SW 1271 (cell line): ENCODE measurements at places on chromosomes 16 and 17.

DNA sequence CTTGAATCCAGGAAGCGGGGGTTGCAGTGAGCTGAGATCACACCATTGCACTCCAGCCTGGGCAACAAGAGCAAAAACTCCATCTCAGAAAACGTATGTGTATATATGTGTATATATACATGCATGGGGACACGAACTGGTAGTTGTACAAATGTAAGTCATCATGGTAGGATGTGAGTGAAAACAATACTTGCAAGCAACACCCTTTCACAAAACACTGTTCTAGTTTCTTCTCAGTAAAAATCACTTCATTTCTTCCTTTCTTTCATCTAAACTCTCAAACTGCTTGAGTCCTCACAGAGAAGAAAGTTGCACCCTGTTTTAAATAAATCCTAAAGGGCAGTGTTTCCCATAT is 51.8 kb downstream of the METTL16 start:
- no peak for DNase-seq

DNA sequence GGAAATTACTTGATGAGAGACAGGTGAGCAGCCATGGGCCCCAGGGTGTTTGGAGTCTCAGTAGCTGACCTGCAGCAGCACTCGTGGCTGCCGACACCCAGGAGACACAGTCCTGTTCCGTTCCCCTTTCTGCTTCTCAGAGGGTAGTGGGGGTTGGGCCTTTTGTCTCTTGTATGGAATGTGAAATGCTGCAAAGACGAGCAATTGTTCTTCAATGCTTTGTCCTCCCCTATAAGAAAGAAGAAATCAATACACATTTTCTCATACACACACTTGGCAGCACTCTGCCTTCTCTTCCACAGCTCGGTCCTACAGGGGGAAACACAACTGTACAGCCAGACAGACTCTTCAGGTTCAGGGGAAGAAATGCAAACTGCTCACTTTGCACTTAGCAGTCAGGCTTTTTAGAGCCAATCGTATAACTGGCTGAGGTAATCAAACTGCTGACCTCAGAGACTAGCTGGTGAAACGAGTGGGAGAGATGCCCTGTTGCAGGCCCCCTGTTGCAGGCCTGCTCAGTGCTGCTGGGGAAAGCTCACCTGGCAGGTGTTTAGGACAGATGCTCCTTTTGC is 96.7 kb downstream of the AATF start:
- no peak for DNase-seq

DNA sequence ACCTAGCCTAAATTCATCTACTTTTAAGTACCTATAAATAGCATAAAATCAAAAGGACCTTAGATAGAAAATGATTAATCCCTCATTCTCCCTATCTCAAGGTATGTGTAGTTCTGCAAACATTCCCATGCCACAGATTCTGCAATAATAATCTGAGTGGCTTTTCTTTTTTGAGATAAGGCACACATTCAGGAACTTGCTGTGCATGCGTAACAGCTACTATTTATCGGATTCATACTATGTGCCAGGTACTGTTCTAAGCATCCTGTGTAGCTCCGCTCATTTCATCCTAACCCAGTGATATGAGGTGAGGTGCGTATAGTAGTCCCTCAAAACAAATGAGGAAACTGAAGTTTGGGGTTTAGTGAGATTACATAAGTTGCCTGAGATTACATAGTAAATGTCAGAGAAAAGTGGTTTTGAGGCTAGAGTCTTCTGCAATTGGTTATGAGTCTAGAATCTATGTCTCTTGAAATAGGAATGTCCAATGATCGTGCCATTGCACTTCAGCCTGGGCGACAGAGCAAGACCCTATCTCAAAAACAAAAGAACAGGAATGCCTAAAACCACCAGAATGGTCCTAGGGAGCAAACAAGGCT is 2.0 kb upstream of the ZNF263 start:
- DNase-seq = no peak

DNA sequence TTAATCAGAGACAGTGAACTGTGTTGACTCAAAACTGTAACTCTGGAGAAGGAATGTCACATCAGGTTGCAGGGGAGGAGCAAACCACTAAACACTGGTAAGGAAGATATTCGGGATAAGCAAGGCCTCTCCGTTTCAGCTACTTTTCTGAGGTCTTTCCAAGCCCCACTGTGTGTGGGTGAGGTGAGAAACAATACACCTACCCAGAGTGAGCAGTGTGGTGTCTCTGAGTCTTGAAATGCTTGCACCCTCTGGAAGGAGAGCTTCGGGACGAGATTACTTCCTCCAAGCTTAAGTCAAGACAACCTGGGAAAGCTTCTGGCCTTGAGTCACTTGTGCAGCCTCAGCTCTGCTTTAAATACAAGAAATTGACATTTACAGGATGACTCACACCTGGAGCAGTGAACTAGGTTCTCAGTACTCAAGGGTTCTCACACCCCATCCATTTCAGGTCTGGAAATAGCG is 2.5 kb upstream of the MAP3K14 start:
- no peak for DNase-seq

- DNase-seq = no peak
These were observed 2.1 kb upstream of the CAMKK1 start for GRCh38 chr17:3894911-3895343.
